MCF 10A (cell line): ENCODE measurements at places on chromosomes 11 and 22. TPM values are rescaled to one million over a fixed set of nuclear protein-coding genes. Genes with fewer than 3 reads are reported as not detected.

GRCh38 chr11:130587658-130588057 is 139.2 kb downstream of the ADAMTS15 start:
- no peaks in the 10 kb centered on the region for H3K36me3 ChIP-seq
- peaks cover 18% of the 10 kb centered on the region for H3K4me1 ChIP-seq
- no peak overlapping the region for H3K4me3 ChIP-seq
- no peak for DNase-seq
- H3K27ac ChIP-seq = no peak overlapping the region

DNA sequence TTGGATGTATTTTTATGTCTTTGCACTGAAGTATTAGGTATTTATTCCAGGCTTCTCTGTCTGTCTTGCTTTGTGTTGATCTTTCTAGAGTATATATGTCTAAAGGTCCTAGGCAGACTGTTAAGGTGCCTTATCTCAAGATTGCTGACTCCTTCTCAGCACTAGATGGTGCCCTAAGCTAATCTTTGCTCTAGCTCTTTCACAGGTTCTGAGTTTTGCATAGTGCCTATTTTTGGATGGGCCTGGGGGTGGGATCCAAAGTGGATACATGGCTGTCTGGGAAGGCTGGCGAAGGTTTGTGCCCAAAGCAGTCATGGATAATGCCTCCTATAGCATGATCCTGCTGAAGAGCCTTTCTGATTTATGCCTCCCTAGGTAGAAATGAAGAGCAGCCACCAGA is 154.9 kb downstream of the TRPC6 start:
- no peak overlapping the region for H3K27ac ChIP-seq
- no peak overlapping the region for H3K4me3 ChIP-seq
- no peaks in the 10 kb centered on the region for H3K36me3 ChIP-seq
- H3K27me3 ChIP-seq = no peaks in the 10 kb centered on the region

DNA sequence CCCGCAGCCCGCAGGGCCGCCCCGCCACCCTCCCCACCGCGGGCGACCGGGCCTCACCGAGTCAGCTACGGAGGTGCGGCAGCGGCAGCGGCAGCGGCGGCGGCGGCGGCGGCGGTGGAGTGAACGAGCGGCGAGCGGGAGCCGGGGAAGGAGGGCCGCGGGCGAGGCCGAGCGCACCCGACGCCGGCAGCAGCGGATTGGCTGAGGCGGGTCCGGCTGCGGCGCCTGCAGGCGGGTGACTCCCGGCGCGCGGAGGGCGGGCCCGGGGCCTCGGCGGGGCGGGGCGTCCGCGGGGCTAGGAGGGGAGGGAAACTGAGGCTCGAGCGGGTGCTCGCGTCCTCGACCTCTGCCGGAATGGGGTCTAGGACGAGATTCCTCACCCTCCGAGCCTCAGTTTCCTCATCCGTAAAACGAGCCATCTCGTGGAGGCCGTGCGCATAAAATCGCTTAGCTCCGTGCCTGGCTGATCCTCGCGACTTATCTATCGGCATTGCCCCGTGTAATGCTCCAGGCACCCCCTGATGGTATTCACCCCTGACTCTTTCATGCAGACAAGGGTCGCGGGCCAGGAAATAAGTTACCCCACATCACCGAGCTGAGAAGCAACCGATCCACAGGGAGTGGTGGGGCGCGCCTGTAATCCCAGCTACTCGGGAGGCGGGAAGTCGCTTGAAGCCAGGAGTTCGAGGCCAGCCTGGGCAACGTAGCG is at the start of gene CPT1A:
Gene CPT1A, minus strand, starts transcription at position 199 of the 709 bp plus-strand sequence. CDS start 26,442 bp downstream, outside the sequence.
- DNase-seq = peak; percentile 74
- peak within 1 kb of the TSS; percentile 73 for H3K4me3 ChIP-seq
- peaks cover 13% of the 10 kb centered on the region for H3K4me1 ChIP-seq

- no peak overlapping the region for H3K27ac ChIP-seq
- no peaks in the 10 kb centered on the region for H3K4me1 ChIP-seq
- no peak for DNase-seq
- H3K4me3 ChIP-seq = no peak overlapping the region
- no peaks in the 10 kb centered on the region for H3K36me3 ChIP-seq
These were observed 235.8 kb upstream of the PITPNB start for GRCh38 chr22:28154861-28155260.

DNA sequence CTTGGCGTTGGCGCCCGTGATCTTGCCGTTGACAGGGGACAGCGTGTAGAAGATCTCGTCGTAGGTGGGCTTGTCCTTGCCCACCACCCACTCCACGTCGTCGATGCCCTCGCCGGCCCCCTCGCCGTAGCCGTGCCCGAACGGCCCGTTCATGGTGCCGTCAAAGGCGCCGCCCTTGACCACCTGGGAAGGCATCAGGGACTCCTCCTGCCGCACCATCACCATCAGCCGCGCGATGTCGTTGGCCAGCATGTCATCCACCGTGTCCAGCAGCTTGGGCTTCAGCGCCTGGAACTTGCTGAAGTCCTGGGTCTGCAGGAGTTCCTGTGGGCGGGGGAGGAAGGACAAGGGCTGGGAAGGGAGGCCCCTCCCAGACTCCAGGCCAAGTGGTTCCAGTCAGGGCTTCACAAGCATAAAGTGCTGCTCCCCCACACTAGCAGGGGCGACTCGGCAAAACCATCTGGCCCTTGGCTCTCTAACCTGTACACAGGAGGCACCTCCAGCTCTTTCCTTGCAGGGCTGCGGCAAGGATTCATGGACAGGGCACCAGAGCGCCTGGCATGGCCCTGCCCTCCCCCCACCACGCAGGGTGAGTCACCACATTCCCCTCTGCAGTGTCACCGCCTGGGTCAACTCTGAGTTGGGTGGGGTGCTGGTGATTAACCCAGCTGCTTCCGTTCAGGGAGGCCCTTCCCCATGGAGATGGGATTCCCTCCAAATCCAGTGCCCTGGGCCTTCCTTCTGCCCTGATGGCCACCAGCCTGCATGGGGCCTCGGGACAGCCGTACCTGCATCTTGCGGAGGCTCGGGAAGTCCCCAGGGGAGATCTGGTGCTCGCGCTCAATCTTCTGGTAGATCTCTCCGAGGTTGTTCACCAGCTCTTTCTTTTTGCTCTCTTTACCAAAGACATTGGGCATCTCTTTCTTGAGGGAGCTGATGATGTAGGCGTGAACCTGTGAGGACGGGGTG is 10.4 kb upstream of the CDC42BPG start:
- peaks cover 25% of the 10 kb centered on the region for H3K36me3 ChIP-seq
- no peaks in the 10 kb centered on the region for H3K27me3 ChIP-seq
- peak overlapping the region; percentile 86 for H3K27ac ChIP-seq
- DNase-seq = peak; percentile 97
- peaks cover 28% of the 10 kb centered on the region for H3K4me1 ChIP-seq
- H3K4me3 ChIP-seq = peak overlapping the region; percentile 54

GRCh38 chr11:78641541-78641940 is 66.9 kb upstream of the NARS2 start:
- H3K27me3 ChIP-seq = peaks cover 12% of the 10 kb centered on the region
- no peak overlapping the region for H3K27ac ChIP-seq
- no peak for DNase-seq
- no peak overlapping the region for H3K4me3 ChIP-seq
- H3K4me1 ChIP-seq = peaks cover 8% of the 10 kb centered on the region

DNA sequence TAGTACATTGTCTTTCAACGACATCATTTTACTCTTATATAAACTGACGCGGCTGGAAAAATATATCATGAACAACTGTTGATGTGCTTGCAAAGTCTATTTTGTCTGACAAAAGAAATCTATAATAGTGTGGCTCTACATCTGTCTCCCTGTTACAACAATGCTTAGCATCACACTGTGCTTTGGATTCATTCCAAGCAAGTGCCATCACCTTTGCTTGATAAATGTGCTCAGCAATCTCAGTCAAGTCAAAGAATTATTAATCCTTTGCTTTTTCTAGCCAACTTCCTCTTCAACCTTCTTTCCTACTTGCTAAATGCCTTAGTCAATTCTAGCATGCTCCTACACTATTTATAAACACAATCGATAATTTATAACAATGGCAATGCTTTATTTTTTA is 140.5 kb downstream of the FCHSD2 start:
- peak; percentile 15 for DNase-seq
- no peak overlapping the region for H3K4me3 ChIP-seq
- no peak overlapping the region for H3K27ac ChIP-seq

MRGPRX4 gene
- total RNA-seq = not detected in 2 replicates

DNA sequence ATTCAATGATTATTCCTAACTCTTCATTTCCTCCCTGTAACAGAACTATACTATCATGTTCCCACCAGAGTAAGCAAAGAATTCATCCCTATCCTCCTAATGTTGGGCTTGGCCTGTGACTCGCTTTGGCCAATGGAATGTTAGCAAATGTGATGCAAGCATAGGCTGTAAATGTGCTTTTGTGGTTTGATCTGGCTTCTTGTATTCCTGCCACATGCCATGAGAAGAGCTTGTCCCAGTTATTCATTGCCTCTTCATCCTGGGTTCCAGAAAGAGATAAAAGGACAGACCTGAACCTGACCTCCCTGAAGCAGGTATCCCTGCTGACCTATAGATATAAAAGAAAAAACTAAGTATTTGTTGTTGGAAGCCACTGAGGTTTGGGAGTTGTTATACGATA is 51.0 kb downstream of the SYTL2 start:
- H3K27ac ChIP-seq = no peak overlapping the region
- H3K27me3 ChIP-seq = no peaks in the 10 kb centered on the region
- H3K4me3 ChIP-seq = no peak overlapping the region
- no peaks in the 10 kb centered on the region for H3K36me3 ChIP-seq
- peak; percentile 42 for DNase-seq

DNA sequence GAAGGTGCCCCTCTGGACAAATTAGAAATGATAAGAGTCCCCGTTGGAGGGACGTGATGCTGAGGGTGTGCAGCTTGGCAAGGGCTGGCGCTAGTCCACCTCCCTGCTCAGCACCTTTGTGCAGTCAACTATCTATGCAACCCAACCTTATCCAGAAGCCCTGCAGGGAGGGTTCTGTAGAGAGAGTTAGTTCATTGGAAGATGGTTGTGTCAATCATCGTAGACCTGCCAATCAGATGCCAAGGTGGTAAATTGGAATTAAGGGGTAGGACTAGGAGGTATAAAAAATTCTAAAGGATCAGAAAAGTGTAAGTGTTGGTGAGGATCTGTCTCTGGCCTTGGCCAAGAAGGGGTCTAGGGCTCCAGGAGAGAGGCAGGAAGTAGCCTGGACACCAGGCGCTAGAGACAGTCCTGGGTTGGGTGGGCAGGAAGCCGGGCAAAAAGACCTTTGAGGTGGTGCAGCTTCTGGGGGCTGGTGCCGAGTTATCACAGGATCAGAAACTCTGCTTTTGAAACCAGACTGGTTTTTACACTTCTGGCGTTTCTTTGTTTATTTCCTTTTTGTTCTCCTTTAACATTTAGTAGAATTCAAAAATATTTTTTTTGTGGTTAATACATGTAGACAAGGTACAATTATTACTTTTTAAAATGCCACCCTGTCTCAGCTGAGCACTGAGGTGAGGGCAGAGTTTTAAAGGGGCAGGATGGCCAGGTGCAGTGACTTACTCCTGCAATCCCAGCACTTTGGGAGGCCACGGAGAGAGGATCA is 1.6 kb downstream of the C1QTNF6 start:
- H3K27me3 ChIP-seq = no peaks in the 10 kb centered on the region
- peaks cover 21% of the 10 kb centered on the region for H3K4me1 ChIP-seq
- no peak overlapping the region for H3K4me3 ChIP-seq
- peaks cover 17% of the 10 kb centered on the region for H3K36me3 ChIP-seq
- peak; percentile 77 for DNase-seq

LRP4 gene
- total RNA-seq = 0.88 and 1.0 TPM in 2 replicates

SLC22A8 gene
- total RNA-seq = not detected in 2 replicates

GRCh38 chr11:57464539-57465181 is 4.3 kb downstream of the RTN4RL2 start:
- no peak for DNase-seq
- peaks cover 4% of the 10 kb centered on the region for H3K4me1 ChIP-seq
- no peak overlapping the region for H3K27ac ChIP-seq
- H3K27me3 ChIP-seq = peaks cover 6% of the 10 kb centered on the region
- H3K36me3 ChIP-seq = no peaks in the 10 kb centered on the region

- H3K27ac ChIP-seq = no peak overlapping the region
- peak; percentile 5 for DNase-seq
These were observed 69.2 kb upstream of the GRK3 start for GRCh38 chr22:25495285-25495684.

- H3K27ac ChIP-seq = no peak within 1 kb of the TSS
- H3K36me3 ChIP-seq = peaks cover 2% of the 10 kb centered on the region
- no peak for DNase-seq
- H3K27me3 ChIP-seq = peaks cover 7% of the 10 kb centered on the region
- no peaks in the 10 kb centered on the region for H3K4me1 ChIP-seq
- peak within 1 kb of the TSS; percentile 57 for H3K4me3 ChIP-seq
These were observed at the start of gene TUB for GRCh38 chr11:8080674-8081590. Gene TUB (plus strand): TSS chr11:8081211. CDS start chr11:8081511, 300 bp downstream.

DNA sequence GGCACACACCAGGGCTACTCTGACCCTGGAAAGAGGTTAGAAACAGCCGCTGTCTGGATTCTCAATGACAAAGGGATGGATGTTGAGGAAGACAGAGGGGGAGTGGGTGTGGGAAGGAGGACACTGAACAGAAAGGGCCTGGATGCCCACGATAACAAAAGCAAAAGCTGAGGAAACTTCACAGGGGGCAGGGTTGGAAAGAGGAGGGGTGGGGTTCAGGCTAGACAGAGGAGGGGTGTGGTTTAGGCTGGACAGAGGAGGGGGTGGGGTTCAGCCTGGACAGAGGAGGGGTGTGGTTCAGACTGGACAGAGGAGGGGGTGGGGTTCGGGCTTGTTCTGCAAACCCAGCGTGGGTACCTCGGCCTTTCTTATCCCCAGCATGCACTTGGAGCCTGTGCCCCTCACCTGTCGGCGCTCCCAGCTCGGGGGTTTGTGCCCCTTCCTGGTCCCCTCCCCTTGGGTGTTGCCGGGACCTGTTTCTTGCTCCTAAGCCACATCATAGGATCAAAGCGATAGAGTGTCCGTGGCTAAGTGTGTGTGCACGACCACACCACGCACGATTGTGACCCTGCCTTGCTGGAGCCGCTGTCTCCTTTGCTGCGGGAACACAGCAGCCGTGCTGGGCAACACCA is 75.6 kb downstream of the BRD1 start:
- no peaks in the 10 kb centered on the region for H3K27me3 ChIP-seq
- no peaks in the 10 kb centered on the region for H3K4me1 ChIP-seq
- DNase-seq = no peak
- H3K27ac ChIP-seq = no peak overlapping the region
- no peak overlapping the region for H3K4me3 ChIP-seq

- H3K36me3 ChIP-seq = no peaks in the 10 kb centered on the region
- peak; percentile 59 for DNase-seq
- H3K4me3 ChIP-seq = peak overlapping the region; percentile 42
- H3K4me1 ChIP-seq = peaks cover 44% of the 10 kb centered on the region
- peak overlapping the region; percentile 83 for H3K27ac ChIP-seq
These were observed 40.1 kb upstream of the APLNR start for GRCh38 chr11:57276971-57277675.

GRCh38 chr11:59918480-59918879 is 19.8 kb upstream of the OOSP1 start:
- no peak for DNase-seq
- no peak overlapping the region for H3K27ac ChIP-seq
- H3K36me3 ChIP-seq = no peaks in the 10 kb centered on the region
- H3K4me1 ChIP-seq = peaks cover 7% of the 10 kb centered on the region
- H3K4me3 ChIP-seq = no peak overlapping the region

PTGDR2 gene
- total RNA-seq = not detected in 2 replicates

- no peak overlapping the region for H3K27ac ChIP-seq
- H3K36me3 ChIP-seq = no peaks in the 10 kb centered on the region
These were observed 84.8 kb downstream of the ADAMTS15 start for GRCh38 chr11:130533113-130533798.

- no peak within 1 kb of the TSS for H3K27ac ChIP-seq
- H3K4me1 ChIP-seq = no peaks in the 10 kb centered on the region
- no peak for DNase-seq
These were observed at the start of gene APBB1 for GRCh38 chr11:6419009-6419631. Gene APBB1 (minus strand): TSS chr11:6419094. CDS start chr11:6411347, 7,747 bp downstream.

BATF2 gene
- 1.3 and 1.6 TPM in 2 replicates for total RNA-seq

- no peak for DNase-seq
- H3K27me3 ChIP-seq = no peaks in the 10 kb centered on the region
- H3K27ac ChIP-seq = no peak overlapping the region
These were observed 95.3 kb upstream of the RCN1 start for GRCh38 chr11:31995525-31996094.
